ENCODE measurements at places on chromosomes 4 and X. TPM values are rescaled to one million over a fixed set of nuclear protein-coding genes. Genes with fewer than 3 reads are reported as not detected.

- peak; percentile 24 for DNase-seq
- H3K4me3 ChIP-seq, result no peak overlapping the region
- H3K27ac ChIP-seq, result no peak overlapping the region
- no peaks in the 10 kb centered on the region for H3K27me3 ChIP-seq
- no peaks in the 10 kb centered on the region for H3K36me3 ChIP-seq
Observed at GRCh38 chr4:121138039-121138825, 25.9 kb downstream of the TNIP3 start.

The HHIP gene
- not detected for total RNA-seq

The TKTL2 gene
- not detected for total RNA-seq

DNA sequence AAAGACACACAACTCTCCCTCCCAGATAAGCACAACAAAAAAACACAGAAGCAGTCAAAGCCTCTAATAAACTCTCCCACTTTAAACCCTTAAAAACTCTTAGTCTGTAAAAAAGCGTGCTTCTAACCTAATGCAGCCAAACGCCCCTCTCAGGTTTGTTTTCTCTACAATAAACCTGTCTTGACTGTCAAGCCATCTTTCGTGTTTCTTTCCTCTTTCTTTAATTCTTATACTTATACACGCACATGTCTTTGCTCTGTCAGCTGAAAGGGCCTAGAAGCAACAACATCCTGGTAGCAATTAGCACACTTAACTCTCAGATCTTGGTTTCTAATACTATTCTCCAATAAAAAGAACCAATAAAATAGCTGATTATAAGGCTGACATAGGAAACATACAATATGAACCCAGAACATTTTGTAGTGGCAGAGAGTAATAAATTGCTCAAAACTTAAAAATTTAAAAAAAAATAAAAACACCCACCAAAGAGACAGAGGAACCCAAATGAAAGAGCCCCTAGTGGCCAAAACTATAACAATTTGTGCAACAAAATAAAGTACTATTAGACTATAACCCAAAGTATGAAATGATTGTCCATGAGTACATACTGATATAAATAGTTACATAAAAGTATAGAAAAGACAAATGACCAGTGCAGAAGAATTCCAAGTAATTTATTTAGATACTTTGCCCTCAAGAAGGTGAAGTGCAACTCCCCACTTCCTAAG is 440.4 kb upstream of the ADGRL3 start:
- no peaks in the 10 kb centered on the region for H3K27me3 ChIP-seq
- DNase-seq, result no peak

DNA sequence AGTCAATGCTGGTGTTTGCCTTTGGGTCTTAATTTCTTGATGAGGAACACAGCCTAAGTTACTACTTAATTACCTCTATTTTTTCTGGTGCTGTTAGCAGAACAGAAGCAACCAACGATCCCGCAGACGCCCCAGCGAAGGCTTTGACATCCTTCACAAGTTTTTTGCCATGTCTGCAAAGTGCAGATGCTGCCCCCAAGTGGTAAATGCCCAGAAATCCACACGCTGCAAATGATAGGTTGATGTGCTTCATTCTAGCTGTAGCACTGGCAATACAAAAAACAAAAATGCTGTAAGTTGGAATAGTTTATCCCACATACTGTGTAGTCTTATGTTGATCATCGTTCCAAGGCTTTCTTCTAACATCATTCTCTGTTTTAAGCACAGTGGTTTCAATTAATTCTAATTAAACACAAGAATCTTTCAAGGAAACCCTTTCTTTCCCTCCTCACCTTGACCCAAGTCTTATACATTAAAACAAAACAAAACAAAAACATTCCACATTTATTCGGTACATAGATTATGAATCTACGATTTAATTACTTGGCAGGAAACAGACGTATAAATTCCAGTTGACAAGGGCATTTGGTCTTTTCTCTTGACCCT is 1.2 kb downstream of the PNPLA4 start:
- peak; percentile 85 for DNase-seq
- H3K4me1 ChIP-seq, result peaks cover 8% of the 10 kb centered on the region
- no peak overlapping the region for H3K4me3 ChIP-seq
- H3K27ac ChIP-seq, result peak overlapping the region; percentile 15
- peaks cover 2% of the 10 kb centered on the region for H3K27me3 ChIP-seq

The NAAA gene
- total RNA-seq, result 60.5 TPM

DNA sequence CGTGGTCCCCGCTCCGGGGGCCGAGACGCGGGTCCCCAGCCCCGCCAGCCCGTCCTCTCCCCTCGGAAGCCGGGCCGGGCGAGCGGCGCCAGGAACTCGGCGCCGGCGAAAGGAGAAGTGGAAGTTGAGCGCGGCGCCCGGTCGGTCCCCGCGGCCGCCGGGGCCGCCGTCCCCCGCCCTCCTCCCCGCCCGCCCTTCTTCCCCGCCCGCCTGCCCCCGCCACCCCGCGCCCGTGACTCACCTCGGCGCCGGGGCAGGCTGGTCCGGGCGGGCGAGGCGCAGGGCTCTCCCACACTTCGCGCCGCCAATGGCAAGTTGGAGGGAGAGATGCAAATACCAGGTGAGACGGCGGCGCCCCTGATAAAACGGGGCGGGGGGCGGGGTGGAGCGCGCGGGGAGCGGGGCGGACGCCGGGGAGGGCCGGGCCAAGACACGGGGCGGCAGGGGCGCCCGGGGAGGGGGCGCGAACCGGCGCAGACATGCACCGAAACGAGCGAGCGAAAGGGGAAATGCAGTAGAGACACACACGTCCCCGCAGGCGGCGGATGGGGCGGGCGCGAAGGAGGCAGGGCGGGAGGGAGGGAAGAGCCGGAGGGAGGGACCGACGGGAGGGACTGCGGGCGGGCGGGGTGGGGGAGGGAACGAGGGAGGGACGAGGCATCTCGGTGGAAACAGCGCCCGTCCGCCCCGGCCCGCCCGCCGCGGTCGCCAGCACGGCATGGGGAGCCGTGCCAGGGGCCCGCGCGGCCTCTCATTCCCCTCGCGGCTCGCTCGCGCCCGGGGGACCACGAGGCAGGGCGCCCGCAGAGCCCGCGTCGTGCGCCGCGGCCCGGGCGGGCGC is at the start of gene ELF4:
TSS of gene ELF4 (minus strand) at position 119 of the 841 bp plus-strand sequence. CDS start 29,167 bp downstream, outside the sequence.
- H3K36me3 ChIP-seq, result no peaks in the 10 kb centered on the region
- peak within 1 kb of the TSS; percentile 68 for H3K27ac ChIP-seq
- peaks cover 31% of the 10 kb centered on the region for H3K4me1 ChIP-seq
- no peaks in the 10 kb centered on the region for H3K27me3 ChIP-seq

GRCh38 chr4:104967034-104967401 is 179.7 kb upstream of the TET2 start:
- peak overlapping the region; percentile 58 for H3K4me3 ChIP-seq
- H3K27me3 ChIP-seq, result peaks cover 2% of the 10 kb centered on the region
- H3K4me1 ChIP-seq, result peaks cover 4% of the 10 kb centered on the region

DNA sequence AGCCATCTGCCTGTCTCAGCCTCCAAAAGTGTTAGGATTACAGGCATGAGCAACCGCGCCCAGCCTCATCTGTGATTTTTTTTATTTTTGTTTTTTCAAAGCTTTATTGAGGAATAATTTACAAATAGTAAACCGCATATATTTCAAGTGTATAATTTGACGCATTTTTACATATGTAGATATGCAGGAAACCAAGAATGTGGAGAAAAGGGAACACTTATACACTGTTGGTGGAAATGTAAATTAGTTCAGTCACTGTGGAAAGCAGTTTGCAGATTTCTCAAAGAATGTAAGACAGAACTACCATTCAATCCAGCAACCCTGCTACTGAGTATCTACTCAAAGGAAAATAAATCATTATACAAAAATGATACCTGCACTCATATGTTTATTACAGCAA is 85.9 kb downstream of the SLC16A2 start:
- H3K36me3 ChIP-seq, result no peaks in the 10 kb centered on the region
- no peak overlapping the region for H3K27ac ChIP-seq
- no peaks in the 10 kb centered on the region for H3K27me3 ChIP-seq

GRCh38 chr4:151541389-151542071 is 132.6 kb downstream of the FHIP1A start:
- no peak for DNase-seq
- H3K27me3 ChIP-seq, result peaks cover 4% of the 10 kb centered on the region
- H3K36me3 ChIP-seq, result no peaks in the 10 kb centered on the region
- H3K4me3 ChIP-seq, result no peak overlapping the region
- H3K27ac ChIP-seq, result no peak overlapping the region
- H3K4me1 ChIP-seq, result no peaks in the 10 kb centered on the region

GRCh38 chr4:35884714-35885480 is 359.4 kb downstream of the ARAP2 start:
- H3K36me3 ChIP-seq, result no peaks in the 10 kb centered on the region
- no peak overlapping the region for H3K27ac ChIP-seq
- no peak overlapping the region for H3K4me3 ChIP-seq
- no peaks in the 10 kb centered on the region for H3K4me1 ChIP-seq
- DNase-seq, result no peak
- no peaks in the 10 kb centered on the region for H3K27me3 ChIP-seq

GRCh38 chr4:184536881-184537248 is 62.5 kb upstream of the IRF2 start:
- H3K4me3 ChIP-seq, result peak overlapping the region; percentile 96
- no peaks in the 10 kb centered on the region for H3K27me3 ChIP-seq
- H3K36me3 ChIP-seq, result no peaks in the 10 kb centered on the region
- peaks cover 37% of the 10 kb centered on the region for H3K4me1 ChIP-seq

GRCh38 chr4:152464030-152464823 is 71.7 kb downstream of the FBXW7 start:
- H3K27me3 ChIP-seq, result no peaks in the 10 kb centered on the region
- H3K4me1 ChIP-seq, result peaks cover 22% of the 10 kb centered on the region
- DNase-seq, result no peak
- no peak overlapping the region for H3K27ac ChIP-seq

DNA sequence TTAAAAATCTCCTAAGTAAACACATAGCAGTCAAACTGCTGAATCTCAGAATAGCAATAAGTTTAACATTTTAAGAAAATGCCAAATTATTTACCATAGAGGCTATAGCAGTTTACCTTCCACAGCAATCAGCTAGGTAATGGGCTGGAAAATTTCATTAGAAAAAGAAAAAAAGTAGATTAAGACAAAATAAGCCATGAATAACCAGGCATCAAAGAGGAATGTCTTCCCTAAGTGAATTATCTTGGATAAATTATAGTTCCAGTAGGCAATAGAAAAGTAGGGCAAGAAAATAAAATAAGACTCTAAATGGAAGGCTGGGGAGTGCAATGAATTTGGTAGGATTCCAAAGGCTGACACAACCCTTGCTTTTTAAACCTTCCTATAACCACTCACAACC is 722.8 kb downstream of the TRAM1L1 start:
- no peaks in the 10 kb centered on the region for H3K36me3 ChIP-seq
- no peak overlapping the region for H3K27ac ChIP-seq
- DNase-seq, result no peak

The CXorf66 gene
- total RNA-seq, result not detected

The FAM9B gene
- not detected for total RNA-seq

- H3K4me3 ChIP-seq, result no peak overlapping the region
- no peaks in the 10 kb centered on the region for H3K27me3 ChIP-seq
- no peaks in the 10 kb centered on the region for H3K36me3 ChIP-seq
- DNase-seq, result no peak
- no peak overlapping the region for H3K27ac ChIP-seq
- no peaks in the 10 kb centered on the region for H3K4me1 ChIP-seq
Observed at GRCh38 chrX:123256378-123256777, 72.3 kb downstream of the GRIA3 start.

- DNase-seq, result no peak
- H3K27ac ChIP-seq, result no peak overlapping the region
- no peak overlapping the region for H3K4me3 ChIP-seq
- H3K4me1 ChIP-seq, result no peaks in the 10 kb centered on the region
Observed at GRCh38 chr4:186294160-186294559, 28.2 kb downstream of the F11 start.

DNA sequence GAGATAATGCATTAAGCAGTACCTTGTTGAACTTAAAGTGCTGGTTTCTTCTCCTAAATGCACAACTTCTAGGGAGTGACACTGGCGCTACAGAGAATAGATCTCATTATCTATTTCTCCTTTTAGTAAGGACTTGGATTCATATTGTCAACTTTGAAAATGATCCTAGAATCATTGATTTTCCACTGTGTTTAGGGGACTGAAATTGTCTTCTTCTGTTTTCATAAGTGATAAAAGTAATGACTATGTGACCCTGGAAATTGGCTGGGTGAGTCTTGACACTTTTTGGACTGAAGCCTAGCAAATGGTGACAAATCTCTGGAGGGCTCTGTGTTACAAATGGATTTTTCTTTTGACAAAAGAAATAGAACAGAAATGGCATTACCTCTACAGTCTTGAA is 167.8 kb downstream of the NDST4 start:
- H3K27ac ChIP-seq, result no peak overlapping the region
- H3K27me3 ChIP-seq, result no peaks in the 10 kb centered on the region
- H3K4me1 ChIP-seq, result no peaks in the 10 kb centered on the region
- no peaks in the 10 kb centered on the region for H3K36me3 ChIP-seq
- H3K4me3 ChIP-seq, result no peak overlapping the region
- DNase-seq, result no peak

DNA sequence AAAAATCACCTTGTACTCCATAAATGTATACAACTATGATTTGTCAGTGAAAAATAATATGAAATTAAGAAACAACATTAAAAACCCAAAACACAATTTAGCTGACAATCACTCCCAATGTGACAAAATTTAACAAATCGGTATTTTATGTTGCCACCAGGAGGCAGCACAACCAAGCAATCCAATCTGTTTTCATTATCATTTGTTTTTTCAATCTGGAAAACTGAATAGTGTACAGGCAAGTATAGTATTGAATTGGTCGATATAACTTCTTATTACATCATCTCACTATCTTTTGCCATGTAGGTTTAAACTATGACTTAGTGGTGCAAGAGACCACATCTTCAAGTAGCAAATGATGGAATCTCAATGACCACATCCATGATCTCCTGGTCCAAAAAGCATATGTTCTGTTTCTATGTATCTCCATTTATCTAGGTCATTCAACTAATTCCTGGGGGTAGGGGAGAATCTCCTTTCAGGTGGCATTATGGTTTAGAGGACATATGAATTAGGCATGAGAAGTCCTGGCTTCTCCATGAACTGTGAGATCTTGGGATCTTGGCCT is 112.9 kb upstream of the AGA start:
- H3K27ac ChIP-seq, result no peak overlapping the region
- H3K27me3 ChIP-seq, result no peaks in the 10 kb centered on the region
- H3K36me3 ChIP-seq, result no peaks in the 10 kb centered on the region
- no peaks in the 10 kb centered on the region for H3K4me1 ChIP-seq
- H3K4me3 ChIP-seq, result no peak overlapping the region
